ENCODE measurements at places on chromosomes 6 and 20.

DNA sequence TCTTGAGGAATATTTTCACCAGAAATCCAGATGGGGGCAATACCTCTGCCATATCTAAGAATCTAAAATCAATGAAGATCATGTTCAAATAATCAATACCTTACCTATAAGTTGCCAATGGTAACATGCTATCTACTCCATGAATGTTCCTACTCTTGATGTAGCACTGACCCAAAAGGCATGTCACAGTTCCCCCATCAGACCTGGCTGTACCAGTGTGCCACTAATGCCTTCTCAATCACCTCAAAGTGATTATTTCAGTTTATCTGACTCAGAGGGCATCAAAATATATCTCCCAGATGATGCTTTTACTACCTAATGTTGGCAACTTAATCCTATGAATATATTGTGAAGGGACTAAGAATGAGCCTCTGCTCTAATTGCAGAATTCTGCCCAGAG is 5.5 kb downstream of the PDCD2 start:
- no peak for DNase-seq

DNA sequence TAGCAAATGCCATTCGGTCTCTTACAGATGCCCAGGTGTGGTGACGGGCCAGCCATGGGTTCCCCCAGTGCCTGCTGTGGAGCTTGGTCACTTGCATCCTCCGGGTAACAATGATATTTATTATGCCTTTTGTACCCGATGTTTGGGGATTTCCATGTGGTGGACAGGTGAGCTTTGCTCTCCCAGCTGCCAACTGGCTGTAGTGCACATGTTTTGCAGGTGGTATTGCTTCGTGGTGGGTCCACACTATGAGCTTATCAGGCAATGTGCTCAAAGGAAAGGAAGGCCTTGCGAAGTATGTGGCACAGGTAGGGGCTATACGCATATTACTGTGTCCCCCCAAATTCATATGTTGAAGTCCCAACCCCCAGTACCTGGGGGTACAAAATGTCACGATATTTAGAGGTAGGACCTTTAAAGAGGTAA is 4.2 kb upstream of the CTCFL start:
- no peak for DNase-seq

- DNase-seq: no peak
Measured at GRCh38 chr20:49990271-49990720, 7.5 kb downstream of the SNAI1 start.

- no peak for DNase-seq
Measured at GRCh38 chr6:135811644-135812526, 39.6 kb upstream of the PDE7B start.

- DNase-seq: no peak
Measured at GRCh38 chr6:1197309-1197708, 114.6 kb upstream of the FOXQ1 start.

DNA sequence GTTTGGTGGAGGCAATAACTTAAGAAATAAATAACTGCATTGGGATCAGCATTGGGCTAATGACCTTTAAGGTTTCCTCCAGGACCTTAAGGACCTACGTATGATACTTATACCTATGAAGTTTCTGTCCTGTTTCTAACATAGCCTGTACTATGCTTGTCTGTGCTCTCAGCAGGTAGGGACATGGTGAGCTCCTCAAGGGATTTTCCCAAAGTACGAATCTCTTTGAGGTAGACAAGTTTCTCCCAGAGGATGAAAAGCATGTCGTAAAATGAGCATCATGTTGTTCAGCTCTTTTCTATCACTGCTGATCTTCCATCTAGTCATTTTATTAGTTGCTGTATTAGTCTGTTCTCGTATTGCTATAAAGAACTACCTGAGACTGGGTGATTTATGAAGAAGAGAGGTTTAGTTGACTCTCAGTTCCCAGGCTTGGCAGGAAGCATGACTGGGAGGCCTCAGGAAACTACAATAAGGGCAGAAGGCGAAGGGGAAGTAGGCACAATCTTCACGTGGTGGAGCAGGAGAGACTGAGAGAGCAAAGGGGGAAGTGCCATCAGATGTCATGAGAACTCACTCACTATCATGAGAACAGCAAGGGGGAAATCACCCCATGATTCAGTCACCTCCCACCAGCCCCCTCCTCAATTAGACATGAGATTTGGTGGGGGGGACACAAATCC is 77.8 kb upstream of the TGM3 start:
- DNase-seq: no peak

DNA sequence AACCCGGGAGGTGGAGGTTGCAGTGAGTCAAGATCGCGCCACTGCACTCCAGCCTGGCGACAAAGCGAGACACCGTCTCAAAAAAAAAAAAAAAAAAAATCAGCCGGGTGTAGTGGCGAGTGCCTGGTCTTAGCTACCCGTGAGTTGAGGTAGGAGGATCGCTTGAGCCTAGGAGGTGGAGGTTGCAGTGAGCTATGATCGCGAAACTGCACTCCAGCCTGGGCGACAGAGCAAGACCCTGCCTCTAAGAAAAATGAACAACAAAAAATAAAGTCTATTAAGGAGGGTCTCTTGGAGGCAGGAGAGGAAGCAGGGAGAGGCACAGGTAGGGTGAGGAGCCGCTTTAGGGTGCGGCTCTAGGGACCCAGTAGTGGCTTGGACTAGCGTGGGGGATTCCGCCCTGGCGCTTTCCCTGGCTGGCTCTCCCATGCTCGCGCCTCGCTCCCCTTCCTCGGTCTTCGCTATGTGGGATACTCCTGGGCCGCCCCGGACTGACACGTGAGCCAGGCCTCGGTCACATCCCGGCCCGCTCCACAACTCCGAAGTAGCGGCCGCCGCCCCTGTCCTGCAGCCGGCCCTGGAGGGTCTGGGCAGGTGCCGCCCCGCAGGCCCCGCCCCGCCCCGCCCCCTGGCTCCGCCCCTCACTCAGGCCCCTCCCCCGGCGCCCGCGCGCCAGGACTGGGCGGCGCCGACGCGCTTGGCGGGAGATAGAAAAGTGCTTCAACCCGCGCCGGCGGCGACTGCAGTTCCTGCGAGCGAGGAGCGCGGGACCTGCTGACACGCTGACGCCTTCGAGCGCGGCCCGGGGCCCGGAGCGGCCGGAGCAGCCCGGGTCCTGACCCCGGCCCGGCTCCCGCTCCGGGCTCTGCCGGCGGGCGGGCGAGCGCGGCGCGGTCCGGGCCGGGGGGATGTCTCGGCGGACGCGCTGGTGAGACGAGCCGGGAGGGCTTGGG is at the start of gene MYBL2:
MYBL2 (plus strand) TSS at position 739 of the 953 bp plus-strand sequence; CDS start at position 909, 170 bp downstream.
- peak; percentile 80 for DNase-seq

DNA sequence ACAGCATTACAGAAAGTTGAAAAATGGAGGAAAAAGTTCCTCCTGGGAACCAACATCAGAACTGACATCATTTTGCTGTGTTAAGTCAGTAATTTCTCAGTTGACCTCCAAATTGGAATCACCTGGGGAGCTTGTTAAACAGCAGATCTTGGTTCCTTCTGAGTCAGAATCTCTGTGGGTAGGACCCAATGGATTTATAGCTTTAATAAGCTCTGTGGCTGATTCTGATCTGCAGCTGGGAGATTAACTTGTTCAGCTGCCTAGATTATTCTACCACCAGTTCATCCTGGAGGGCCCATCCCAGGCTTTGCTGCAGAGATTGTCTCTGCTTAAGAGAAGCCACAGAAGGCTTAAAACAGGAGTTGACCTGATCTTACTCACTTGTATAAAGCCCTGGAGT is 90.7 kb upstream of the POPDC3 start:
- peak; percentile 54 for DNase-seq

- DNase-seq: no peak
Measured at GRCh38 chr6:32852018-32852843, 1.3 kb downstream of the TAP1 start.

- DNase-seq: no peak
Measured at GRCh38 chr6:144065213-144065660, 30.1 kb downstream of the SF3B5 start.

GRCh38 chr6:119368921-119369320 is 19.4 kb upstream of the MAN1A1 start:
- DNase-seq: no peak

DNA sequence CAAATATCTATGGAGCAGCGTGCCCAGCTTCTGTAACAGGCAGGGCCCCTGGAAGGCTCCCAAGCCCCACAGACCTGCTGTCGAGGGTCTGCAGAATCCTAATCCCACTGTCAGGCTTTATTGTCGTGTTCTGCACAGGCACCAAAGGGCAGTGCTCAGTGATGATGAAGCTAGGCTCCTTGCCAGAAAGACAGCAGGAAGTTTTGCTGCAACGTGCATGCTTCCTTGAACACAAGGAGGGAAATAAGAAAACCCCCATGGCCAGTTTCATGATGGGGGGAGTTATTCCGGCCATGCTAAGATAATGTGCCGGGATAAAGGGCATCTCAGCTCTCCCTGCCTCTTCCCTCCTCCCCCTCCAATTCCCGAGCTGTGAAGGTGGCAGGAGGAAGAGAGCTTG is 109.4 kb upstream of the KCNG1 start:
- no peak for DNase-seq

- peak; percentile 58 for DNase-seq
Measured at GRCh38 chr6:147508866-147509608, 547 bp downstream of the SAMD5 start.

GRCh38 chr6:134308800-134309199 is 9.1 kb downstream of the SGK1 start:
- no peak for DNase-seq

GRCh38 chr6:22108199-22108598 is 188.6 kb downstream of the PRL start:
- DNase-seq: no peak

DNA sequence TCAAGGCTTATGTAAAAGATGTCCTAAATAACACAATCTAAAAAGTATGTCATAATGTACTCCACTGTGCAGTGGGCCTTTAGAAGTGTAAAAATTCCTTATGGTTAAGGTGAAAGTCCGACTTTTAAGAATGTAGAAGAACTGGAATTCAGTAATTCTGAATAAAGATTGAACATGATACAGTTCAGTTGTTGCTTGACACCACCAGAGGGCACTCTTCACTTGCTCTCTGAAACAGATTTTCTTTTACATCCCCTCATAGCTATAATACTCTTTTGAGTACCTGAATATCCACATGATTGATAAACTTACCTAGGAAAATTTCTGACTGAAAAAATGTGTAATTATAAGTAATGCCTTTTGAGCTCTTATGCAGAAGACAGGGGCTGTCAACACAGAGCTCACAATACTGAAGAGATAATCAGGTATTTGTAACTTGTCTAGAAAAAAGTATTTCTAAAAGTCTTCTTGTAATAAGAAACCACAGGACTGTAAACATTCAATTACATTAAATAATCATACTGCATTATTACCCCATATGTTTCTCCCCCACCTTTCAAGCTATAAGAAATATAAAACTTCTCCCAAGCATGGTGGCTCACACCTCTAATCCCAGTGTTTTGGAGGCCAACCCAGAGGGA is 92.1 kb downstream of the POPDC3 start:
- DNase-seq: peak; percentile 77

GRCh38 chr6:139538366-139538765 is 163.9 kb upstream of the CITED2 start:
- no peak for DNase-seq

DNA sequence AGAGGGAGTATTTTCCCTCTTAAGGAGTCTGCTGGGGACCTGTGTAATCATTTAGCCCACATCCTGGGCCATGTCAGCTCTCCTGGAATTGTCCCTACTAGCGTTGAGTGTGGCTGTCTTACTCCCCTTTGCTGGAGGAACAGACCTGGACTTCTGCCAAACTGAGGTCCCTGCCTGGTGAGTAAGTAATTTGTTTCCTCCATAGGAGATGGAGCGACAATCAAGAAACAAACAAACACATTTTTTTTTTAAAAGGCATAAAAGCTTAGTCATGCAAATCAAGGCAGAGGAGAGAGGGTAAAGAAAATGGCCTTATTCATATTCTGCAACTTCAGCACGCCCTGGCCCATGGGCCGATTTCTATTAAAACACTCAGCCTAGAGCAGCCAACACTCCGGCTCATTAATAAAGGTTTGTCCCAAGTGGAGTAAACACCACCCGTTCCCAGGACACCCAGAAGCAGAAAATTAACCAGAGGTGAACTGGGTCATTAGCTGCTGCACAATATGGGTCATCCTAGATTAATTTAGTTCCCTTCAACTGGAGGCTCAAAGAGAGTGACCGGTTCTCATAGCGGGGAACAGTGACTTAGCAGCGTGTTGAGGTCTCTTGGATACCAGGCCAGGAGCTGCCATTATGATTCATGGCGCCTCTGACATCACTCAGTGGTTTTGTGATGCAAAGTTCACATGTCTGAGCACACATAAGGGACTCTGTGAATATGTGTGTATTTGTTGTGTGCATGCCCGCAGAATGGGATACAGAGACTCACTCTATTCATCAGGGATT is 165.0 kb upstream of the SULF2 start:
- DNase-seq: peak; percentile 60

DNA sequence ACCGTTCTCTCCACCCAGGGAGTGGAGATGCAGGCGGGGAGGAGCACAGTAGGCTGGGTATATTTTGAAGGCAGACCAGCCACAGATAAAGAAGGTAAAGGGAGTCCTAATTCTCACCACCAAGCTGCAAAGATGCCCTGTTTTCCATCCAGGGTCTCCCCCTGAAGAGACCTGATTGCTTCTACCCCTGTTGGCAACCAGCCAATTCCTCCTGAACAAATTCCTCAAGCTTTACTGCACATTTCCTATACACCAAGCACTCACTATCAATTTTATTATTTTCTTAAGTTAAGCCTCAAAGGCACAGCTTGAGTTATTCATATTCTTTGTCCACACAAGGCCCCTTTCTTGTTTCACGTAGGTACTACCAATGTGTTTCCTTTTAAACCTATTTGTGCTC is 214.4 kb downstream of the EYA2 start:
- no peak for DNase-seq

DNA sequence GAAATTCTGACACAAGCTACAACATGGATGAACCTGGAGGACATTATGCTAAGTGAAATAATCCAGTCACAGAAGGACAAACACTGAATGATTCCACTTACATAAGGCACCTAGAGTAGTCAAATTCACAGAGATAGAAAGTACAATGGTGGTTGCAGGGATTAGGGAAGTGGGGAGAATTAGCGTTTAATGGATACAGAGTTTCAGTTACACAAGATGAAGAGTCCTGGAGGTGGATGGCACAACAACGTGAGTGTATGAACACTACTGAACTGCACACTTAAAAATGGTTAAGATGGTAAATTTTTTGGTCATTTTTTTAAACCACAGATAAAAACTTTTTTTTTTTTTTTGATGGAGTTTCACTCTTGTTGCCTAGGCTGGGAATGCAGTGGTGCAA is 24.7 kb downstream of the MOCS3 start:
- DNase-seq: no peak

- DNase-seq: no peak
Measured at GRCh38 chr6:150705392-150705791, 105.7 kb downstream of the PLEKHG1 start.

DNA sequence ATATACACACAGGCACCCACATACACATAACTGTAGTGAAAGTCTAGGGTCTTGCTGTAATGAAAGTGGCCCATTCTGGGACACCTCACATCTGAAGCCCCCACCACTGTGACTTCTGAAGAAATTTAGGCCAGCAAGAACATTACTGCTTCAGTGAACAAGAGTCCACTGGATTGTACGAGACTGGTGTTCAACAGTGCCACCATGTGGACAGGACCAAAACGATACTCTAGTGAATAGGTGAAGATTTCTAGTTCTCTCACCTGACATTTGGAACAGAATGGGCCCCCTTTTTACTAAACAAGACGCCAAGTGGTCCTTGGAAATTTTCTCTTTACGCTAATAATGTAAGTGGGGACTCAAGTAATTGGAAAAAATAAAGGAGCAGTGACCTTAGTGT is 156.9 kb downstream of the MAFB start:
- DNase-seq: peak; percentile 33

All from NCI-H69 (cell line).